Activated CD4-positive, alpha-beta T cell treated with anti-CD3 and anti-CD28 coated beads for 24 hours (primary cell): ENCODE measurements at places on chromosomes 6 and 20.

- no peak for DNase-seq
Measured at GRCh38 chr6:52620055-52620905, 43.4 kb upstream of the TRAM2 start.

DNA sequence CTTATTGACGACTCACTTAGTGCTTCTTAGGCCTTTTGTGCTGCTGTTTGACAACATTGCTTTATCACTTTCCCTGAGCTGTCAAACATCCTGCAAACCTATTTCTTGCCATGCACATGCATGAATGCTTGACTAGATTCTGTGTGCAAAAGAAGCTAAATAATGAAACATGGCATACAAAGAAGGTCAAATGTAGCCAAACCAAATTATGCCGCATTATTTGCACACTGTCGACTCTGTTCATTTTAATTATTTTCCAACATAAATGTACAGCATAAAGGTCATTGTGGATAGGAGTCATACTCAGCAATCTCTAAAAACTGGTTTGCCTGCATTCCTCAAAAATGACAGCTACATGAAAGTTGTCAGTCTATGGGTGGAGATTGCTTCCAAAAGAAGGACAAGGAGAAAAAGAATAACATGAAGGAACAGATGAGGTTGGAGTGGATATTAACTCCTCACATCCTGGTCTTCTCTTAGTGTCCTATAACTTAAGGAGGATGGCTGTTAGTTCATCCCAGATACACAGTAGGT, 123.1 kb upstream of the STXBP5 start:
- DNase-seq = no peak

- no peak for DNase-seq
Measured at GRCh38 chr20:38187517-38187916, 22.4 kb upstream of the TGM2 start.

DNA sequence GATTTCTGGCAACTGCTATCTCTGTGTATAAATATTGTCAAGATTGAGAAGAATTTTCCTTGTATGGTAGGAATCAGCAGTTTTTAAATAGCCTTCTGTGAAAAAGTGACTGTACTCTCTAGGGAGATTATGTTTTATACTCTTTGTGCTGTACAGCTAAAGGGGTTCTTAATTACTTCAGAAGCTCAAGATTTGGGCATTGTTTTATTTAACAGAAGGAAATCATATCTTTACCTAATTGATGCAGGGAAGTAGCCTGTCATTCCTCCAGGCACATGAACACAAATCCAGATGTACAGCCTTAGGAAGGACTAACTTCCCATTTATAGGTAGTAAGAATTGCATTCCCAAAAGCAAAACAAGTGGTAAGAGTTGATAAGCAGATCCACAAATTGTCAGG, 1.3 kb downstream of the CALHM5 start:
- DNase-seq = no peak

- DNase-seq = no peak
Measured at GRCh38 chr6:40551966-40552505, 35.1 kb downstream of the LRFN2 start.

GRCh38 chr6:43969158-43969981, 157.9 kb downstream of the MRPL14 start:
- no peak for DNase-seq

DNA sequence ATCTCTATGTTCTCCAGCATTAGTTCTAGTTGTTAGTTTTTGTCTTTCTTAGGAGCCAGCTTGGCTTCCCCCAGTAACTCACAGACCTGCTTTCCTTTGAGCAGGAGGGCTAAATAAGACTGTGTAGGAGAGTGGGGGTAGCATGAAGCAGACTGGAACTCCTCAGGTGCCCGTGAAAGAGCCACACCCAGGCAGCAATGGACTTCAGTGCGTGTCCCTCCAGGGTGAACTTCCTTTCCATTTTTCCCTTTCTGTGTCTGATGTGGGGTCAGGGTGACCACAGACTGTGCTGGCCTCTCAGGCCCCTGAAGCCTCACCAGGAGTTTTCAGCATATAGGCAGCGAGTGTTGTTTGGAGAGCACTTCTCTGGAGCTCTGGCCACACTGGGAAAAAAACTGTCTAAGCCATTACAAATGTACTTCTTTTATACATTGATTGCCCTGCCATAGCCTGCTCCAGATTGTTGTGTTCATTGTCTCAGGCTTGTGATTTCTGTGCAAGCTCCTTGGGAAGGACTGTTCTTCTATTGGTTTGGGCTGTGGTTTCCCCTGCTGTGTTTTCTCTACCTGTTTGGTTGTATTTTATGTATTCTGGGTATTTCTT, 55.7 kb downstream of the SH3BGRL2 start:
- DNase-seq = no peak

DNA sequence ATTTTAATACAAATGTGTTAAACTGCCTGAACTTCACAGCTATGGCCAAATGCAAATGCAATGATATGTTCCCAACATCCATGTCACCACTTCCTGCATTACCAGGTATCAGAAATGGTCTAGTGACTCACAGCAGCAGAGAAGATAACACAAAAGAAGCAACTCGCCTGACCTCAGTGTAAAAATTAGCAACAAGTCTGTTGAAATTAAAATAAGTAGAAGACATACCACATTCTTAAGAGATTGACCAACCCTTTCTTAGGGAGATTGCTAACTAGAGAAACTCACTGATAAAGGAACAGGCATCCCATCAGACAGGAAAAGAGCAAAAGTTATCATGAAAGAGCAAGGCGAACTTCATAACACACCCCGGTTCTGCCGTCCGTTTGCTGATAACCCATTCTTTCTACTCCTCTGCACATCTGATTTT, 45.1 kb downstream of the RNASET2 start:
- DNase-seq = no peak

DNA sequence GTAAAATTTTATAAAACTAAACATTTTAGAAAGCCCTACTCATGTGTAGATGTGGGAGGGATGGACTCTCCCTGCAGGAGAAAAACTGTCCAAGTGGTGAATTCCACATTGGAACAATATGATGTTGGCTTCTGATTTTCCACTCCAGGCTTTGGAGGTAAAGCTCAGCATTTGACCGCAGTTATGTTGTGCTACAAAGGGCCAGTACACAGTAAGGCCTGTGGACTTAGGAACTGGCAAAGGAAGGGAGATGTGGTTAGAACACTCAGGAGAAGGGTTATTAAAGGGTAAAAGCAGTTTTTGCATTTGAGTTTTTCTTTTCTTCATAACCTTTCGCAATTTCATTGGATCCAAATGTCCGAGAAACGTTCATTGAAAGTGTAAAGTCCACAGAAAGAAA, 150.3 kb upstream of the SASH1 start:
- no peak for DNase-seq

DNA sequence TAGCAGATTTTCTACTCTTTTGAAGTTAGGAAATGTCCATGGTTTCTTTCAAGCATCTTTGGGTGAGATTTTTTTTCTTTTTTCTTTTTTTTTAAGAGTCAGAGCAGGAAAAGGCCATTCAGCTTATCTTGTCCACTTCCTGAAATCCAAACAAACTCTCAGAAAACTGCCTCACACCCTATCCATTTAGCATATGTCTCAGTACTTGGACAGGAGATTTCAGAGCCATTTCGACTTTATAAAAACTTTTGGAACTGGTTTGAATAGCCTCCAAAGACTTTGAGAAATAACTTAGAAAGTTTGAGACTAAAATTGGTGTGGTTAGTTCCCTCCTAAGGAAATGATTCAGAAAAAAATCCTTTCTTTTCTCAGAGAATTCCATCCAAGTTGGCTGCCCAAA, 125.1 kb downstream of the MYLK4 start:
- DNase-seq = no peak

GRCh38 chr20:35583636-35584560, 31.7 kb upstream of the SPAG4 start:
- no peak for DNase-seq

DNA sequence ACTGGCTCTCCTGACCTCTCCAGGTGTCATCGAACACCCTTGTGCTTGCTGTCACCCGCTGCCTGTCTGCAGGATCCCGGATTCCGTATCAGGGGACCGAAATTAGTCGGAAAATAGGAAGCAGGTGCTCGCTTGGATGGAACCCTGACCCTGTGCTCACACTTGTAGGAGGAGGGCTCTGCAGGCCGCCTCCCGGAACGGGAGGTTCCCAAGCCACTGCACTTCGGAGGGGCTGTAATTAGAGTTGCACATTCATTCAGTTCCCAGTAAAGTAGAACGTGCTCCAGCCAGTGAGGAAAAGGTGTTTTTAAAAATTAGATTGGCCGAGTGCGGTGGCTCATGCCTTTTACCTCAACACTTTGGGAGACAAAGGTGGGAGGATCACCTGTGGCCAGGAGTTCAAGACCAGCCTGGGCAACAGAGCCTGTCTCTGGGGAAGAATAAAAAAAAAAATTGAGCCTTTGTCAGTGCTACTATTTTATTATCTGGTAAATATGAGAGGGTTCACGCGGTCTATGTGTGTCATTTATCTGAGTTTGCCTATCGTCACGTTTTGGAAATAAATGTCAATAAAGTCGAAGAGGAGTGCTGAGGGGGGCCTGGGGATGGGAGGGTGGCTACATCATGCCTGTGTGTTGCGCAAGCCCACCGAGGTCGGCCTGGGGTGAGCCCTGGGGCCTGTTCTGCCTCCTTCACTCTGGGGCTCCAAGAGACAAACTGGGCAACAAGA, 1.5 kb upstream of the GMEB2 start:
- DNase-seq = no peak

- no peak for DNase-seq
Measured at GRCh38 chr6:81781624-81782023, 29.1 kb upstream of the TENT5A start.

DNA sequence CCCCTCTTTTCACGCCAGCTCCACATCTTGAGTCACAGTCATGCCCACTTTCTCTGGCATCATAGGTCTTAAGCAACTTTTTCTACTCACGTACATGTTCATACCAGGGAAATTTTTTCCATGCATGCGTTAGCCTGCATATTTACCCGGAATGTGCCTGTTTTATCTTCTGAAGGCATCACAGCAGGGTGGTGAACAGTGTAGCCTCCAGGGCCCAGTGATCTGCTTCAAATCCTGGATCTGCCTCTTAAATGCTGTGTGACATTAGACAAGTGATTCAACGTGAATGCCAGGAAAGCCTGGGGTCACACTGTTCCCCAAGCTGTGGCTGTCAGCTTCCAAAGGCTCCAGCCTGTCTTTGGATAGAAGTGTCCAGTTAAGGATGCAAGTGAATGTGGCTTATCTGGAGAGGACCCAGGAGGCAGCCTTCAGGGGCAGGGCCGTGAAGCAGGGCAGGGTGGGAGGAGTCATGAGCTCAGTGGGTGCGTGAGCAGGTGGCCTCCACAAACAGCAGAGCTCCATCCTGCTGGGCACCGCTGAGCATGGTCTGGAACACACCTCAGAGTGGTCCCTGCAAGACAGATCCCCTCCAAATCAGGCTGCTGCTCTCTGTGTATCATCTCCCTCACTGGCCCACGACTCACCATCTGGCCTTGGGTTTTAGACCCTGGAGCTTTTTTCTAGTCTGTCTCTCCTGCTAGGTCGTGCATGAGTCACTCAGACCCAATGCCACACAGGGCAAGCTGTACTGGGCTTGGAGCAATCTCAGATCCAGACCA, 30.4 kb upstream of the CD93 start:
- DNase-seq = no peak

GRCh38 chr6:150029276-150029675, 3.9 kb upstream of the RAET1L start:
- no peak for DNase-seq

- DNase-seq = no peak
Measured at GRCh38 chr6:136893187-136893586, 28.9 kb upstream of the SLC35D3 start.

GRCh38 chr20:41004531-41005360, 23.9 kb upstream of the TOP1 start:
- DNase-seq = no peak

- DNase-seq = no peak
Measured at GRCh38 chr6:143357561-143358255, 92.8 kb downstream of the ADAT2 start.
